Activated naive CD4-positive, alpha-beta T cell treated with Interleukin-2 at 50 U/mL for 16 hours (primary cell): ENCODE measurements at places on chromosomes 11 and 22.

- DNase-seq: no peak
Measured at GRCh38 chr11:133163463-133164419, 368.6 kb downstream of the OPCML start.

GRCh38 chr22:40279017-40279416, 67.3 kb upstream of the ADSL start:
- DNase-seq: no peak

GRCh38 chr22:42617155-42617983, 2.7 kb upstream of the POLDIP3 start:
- no peak for DNase-seq

- DNase-seq: no peak
Measured at GRCh38 chr11:75689863-75690609, 21.2 kb upstream of the MAP6 start.

GRCh38 chr11:112498701-112499100, 238.0 kb upstream of the PLET1 start:
- no peak for DNase-seq

GRCh38 chr11:48095779-48096470, 115.6 kb downstream of the PTPRJ start:
- DNase-seq: no peak

GRCh38 chr11:11450744-11451362, 97.8 kb upstream of the CSNK2A3 start:
- DNase-seq: no peak

GRCh38 chr22:33271390-33272161, 213.4 kb upstream of the SYN3 start:
- DNase-seq: no peak

GRCh38 chr11:66239998-66240780, 28.2 kb upstream of the RAB1B start:
- DNase-seq: no peak

GRCh38 chr22:17748555-17749353, 25.5 kb downstream of the BID start:
- DNase-seq: no peak

DNA sequence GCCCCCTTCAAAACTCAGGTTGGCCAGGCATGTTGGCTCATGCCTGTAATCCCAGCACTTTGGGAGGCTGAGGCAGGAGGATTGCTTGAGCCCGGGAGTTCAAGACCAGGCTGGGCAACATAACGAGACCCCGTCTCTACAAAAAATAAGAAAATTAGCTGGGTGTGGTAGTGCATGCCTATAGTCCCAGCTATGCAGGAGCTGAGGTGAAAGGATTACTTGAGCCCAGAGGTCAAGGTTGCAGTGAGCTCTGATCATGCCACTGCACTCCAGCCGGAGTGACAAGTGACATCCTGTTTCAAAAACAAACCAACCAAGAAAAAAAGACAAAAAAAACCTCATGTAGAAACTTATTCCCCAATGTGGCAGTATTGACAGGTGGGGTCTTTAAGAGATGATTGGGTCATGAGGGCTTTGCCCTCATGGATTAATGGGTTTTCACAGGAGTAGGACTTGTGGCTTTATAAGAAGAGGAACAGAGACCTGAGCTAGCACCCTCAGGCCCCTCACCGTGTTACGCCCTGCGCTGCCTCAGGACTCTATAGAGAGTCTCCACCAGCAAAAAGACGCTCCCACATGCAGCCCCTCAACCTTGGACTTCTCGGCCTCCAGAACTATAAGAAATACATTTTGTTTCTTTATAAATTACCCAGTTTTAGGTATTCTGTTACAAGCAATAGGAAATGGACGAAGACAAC, 22.3 kb downstream of the LAYN start:
- DNase-seq: no peak

DNA sequence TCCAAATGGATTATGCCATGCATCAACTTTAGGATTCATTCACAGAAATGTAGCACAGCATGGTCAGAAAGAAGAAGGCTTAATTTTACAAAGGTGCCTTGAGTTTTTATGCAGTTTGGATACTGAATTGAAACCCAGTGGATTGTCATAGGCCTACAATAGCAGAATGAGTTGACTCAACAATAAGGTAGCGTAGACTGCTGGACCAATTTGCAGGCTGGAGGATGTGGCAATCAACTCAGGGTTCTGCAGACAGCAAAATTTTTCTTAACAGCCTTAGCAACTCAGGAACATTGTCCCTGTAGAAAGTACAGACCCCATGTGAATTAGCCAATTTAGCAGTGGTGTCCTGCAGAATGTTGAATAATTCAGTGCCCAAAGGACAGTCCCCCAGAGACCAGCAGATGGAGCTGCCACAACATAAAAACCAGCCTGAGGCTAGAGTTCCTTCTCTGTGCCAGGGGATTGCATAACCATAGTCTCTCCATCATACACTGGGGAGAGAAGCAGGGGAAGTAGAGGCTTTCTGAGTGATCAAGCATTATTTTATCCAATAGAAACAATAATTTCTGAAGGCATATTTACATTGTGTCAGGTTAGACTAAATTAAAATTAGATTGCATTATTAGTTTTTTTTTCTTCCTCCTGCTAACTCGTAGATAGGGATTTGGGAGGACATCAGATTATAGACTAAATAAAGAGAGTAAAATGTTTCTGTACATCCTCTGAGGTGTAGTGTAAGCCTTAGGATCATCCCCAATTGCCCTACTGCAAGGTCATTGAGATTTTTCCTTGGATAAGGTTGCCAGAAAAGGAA, 20.3 kb upstream of the MRPL17 start:
- peak; percentile 21 for DNase-seq
